SK-N-SH (cell line): ENCODE measurements at places on chromosomes 16 and 17.

DNA sequence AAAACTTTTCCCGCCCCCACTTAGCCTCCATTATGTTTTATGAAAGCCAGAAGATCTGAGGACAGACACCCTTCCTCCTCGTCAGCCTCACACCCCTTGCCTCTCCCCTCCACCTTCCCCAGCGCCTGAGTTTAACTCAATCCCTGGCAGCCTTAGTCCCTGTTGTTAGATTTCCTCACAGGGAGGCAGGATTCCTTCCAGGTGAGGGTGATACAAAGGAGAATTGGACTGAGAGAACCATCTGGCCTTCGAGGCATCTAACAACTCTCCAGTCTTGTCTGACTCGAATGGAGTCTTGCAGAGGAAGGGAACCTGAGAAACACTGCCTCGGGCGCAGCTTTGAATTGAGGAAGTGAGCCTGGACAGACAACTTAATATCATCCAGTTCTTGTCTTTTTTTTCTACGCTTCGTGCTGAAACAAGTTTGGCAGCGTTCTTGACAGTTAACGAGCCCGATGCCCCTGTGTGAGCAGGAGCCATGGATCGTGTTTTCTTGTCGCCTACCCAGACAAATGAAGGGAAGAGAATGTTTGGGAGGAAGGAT, 1.3 kb upstream of the ZNF768 start:
- DNase-seq, result no peak

DNA sequence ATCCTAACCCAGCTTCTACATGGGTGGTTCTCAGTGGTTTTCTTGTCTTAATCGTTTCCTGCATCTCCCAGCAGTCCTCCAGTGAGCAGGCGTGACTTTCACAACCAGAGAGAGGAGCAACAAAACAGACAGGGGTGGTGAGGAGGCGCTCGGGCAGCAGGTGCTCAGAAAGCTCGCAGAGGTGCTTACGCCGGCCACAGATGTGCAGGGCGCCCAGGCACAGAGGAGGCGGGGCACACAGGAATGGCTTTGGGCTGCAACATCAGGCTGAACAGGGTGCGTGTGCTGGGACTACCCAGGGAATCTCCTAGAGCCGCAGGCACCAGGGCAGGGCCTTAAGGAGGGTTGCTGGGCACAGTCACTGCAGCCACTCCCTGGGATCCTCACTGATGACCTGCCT, 32.6 kb downstream of the KLHDC4 start:
- DNase-seq, result no peak

DNA sequence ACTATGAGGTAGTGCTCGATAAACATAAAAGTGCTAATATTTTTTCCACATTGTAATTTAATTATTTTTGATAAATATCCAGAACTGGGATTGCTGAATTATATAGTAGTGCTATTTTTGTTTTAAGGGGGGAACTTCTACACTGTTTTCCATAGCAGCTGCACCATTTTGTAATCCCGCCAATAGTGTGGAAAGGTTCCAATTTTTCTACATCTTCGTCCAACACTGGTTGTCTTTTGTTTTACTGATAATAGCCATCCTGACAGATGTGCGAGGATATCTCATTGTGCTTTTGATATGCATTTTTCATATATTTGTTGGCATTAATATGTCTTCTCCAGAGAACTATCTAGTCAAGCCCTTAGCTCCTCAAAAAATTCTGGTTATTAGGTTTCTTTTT, 259.6 kb upstream of the KCNJ16 start:
- no peak for DNase-seq

- DNase-seq, result no peak
These were observed 114.4 kb downstream of the SOCS1 start for GRCh38 chr16:11141409-11142260.

- DNase-seq, result no peak
These were observed 195.0 kb downstream of the FTO start for GRCh38 chr16:53898993-53899392.

DNA sequence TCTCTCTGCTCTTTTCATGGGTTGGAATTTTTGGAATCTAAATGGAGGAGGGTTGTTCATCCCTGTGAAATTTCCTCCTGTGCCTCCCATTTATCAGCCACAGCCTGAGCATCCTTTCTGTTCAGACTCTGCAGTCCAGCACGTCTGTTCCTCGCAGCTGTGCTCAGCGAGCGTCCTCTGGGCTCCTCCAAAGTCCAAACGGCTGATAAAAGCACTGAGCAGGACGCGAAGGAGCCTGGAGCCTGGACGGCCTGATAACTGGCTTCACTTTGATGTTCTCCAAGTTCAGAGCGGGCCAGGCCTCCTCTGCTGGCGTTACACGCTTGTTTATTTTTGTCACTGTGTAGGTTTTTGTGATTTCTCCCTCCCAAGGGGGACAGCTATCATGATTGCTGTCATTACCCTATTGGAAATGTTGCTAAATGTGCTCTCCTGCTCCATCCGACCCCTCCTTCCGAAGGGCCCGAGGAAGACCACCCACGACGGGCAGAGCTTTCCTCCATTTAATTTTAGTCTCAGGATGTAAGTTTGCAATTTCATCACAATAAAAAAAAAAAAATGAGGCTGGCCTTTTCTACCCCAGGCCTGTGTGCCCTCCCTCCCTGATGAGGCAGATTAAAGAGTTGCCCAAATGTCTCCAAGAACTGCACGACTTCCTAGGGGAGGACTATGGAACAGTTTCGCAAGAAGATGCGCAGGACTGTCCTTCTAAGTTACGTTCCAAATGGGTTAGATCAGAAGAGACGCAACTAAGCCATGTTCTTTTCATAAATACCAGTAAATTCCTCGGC, 290.5 kb upstream of the FOXF1 start:
- no peak for DNase-seq

DNA sequence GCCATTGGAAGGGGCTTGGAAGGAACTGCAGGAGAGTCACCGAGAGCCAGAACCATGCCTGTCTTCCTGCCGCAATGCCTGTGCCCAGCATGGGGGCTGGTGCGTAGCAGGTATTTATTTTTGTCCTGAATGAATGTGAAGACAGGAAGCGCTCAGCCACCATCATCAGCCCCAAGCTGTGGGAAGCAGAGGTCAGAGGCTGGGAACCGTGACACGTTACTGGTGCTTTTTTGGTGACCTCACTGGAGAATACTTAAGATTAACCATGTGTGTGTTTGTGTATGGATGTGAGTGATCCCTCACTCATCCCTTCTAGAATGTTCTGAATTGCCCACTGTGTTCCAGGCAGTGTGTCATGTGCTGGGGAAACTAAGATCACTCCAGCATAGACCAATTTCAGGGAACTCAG, 343.8 kb downstream of the SNX29 start:
- DNase-seq, result no peak

GRCh38 chr17:76273445-76274111, 8.4 kb downstream of the UBALD2 start:
- DNase-seq, result peak; percentile 49

DNA sequence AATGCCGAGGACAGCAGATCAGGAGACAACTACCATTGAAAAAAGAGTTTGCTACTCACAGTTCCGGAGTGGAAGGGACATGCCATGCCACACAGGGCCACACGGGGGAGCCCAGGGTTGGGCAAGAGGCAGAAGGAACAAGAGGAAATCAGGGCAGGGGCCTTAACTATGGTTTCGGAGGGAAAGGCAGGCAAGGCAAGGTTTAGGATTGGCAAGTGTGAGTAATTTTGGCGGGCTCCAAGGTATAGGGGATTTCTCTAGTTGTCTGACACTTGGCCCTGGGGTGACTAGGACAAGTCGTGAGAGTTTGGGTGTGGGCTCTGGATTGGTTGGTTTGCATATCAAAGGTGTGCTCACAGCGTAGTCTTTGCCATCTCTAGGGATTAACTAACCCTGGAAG, 27.0 kb upstream of the NTN1 start:
- DNase-seq, result peak; percentile 61

GRCh38 chr17:12620200-12620720, 45.4 kb upstream of the MYOCD start:
- DNase-seq, result no peak

GRCh38 chr16:55640701-55641327, 15.0 kb upstream of the SLC6A2 start:
- peak; percentile 62 for DNase-seq

GRCh38 chr17:53971361-53971760, 148.6 kb downstream of the KIF2B start:
- DNase-seq, result no peak
